ENCODE measurements at places on chromosomes 1 and 21.

- no peak for DNase-seq
Observed at GRCh38 chr1:169100208-169100607, 6.3 kb upstream of the ATP1B1 start.

GRCh38 chr1:33110477-33110876 is 29.5 kb downstream of the AZIN2 start:
- DNase-seq, result no peak

DNA sequence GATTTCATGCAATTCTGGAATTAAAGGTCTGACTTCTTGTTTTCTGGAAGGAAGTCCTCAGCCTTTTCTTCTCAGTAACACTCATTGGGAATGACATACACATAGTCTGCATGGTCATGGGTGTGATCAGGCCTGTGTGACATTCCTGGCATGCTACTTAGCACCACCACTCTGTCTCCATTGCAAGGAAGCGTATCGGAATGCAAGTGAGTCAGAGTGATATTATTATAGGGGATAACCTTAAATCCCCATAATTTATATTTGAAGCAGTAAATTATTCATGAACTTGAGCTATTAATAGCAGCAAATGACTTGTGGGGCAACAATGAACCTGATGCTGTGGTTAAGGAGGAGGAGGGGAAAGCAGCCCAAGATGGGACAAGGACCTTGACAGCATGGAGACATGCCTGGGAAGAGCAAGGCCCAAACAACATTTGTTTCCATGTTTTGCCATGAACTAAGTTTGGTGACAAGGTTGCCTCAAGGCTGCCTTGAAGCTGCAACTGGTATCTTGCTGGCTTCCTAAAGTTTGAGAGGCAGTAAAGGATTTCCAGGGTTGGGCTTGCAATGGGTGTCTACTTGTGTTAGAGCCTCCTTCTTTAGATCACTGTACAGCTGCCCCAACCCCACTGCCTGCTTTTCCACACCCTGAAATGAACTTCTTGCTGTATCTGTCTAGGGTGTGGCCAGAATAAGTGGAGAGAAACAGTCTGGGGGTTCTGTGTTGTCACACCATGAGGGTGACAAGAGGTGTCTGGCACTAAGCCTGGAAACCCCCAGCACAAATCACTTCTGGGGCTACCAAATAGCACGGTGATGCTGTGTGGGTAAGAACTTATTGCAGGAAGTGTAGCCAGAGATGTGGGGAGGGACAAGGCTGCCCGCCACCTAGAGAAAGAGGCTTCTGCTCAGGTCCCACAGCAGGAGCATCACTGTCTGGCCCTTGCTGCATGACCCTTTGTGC is 4.6 kb downstream of the MAB21L3 start:
- no peak for DNase-seq

DNA sequence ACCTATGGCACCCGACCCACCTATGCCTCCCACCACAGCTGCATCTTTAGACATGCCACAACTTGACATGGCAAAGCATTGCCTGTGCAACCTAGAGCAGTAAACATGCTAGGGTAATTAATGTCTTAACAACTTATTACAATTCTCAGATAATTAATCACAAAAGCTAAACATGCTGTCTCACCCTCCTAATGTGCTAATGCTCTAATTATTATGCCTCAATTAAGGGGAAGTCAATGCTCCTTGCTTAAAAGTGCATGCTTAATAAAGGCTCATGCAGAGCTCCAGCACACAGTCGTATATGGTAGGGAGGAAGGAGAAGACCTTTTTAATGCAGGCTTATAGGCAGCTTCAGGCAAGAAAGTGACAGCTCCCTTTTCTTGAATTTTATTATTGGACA is 396.0 kb downstream of the SEC16B start:
- no peak for DNase-seq

DNA sequence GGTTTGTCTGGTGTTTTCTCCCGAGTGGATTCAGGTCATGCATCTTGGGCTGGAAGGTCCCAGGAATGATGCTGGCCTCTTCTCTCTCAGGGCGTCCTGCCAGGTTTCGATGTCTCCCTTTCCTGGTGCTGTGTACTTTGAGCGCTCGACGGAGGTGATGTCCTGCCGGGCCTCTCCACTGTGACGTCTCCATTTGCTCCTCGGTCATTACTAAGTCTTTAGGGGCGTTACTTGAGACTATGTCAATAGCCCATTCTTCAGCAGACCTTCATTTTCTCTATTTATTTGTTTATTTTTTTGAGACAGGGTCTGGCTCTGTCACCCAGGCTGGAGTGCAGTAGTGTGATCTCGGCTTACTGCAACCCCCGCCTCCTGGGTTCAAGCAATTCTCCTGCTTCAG is 37.2 kb upstream of the TNFRSF1B start:
- DNase-seq, result peak; percentile 8

DNA sequence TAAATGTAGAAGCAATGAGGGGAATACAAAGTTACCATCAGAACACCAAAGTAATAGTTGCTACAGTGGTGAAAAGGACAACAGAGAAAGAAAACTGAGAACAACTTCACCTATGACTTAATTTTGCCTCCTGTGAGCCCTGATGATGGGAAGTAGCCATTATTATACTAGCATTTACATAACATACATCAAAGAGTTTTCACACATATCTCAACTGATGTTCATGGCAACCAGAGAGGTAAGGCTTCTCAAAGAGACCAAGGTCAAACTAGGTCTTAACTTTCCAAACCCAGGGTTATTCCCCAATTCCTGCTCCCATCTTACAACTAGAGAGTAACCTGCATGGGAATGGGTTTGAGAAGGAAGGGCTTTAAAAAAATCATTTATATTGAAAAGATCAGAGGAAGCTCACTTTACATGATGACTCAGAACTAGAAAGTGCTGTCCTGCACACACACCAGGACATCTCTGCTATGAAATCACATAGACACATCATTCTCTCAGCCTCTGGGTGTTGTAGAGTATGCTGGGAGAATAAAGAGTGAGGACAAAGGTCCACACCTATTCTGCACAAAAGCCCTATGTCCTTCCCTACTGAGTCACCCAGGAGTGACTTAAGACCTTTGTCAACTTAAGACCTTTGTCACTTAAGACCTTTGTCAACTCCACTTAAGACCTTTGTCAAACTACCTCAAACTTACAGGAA is 179.7 kb downstream of the TNFSF18 start:
- no peak for DNase-seq

GRCh38 chr1:64983110-64983509 is 16.8 kb upstream of the JAK1 start:
- no peak for DNase-seq
